ENCODE measurements at places on chromosomes 3 and 15. TPM values are rescaled to one million over a fixed set of nuclear protein-coding genes. Genes with fewer than 3 reads are reported as not detected.

DNA sequence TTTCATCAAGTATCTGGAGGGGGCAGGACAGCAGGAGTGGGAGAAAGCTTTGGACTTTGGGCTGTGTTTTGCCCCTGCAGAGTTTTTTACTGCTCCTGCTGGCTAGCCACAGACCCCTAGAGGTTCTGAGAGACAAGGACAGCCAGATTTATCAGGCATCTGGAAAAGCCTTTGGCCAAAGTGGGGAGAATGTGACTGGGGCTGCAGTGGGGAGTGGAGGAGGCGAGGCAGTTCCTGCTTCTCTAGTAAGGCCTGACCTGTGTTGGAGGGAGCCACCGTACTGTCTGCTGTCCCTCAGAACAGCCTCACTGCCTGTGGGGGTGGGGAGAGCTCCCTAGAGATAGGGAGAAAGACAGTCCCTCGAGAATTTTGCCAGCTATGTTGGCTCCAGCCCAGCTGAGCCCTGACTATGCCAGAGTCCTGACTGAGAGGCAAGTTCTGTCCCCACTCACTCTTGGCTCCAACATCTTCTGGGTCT is 2.2 kb downstream of the ALPK3 start:
- no peak for DNase-seq

DNA sequence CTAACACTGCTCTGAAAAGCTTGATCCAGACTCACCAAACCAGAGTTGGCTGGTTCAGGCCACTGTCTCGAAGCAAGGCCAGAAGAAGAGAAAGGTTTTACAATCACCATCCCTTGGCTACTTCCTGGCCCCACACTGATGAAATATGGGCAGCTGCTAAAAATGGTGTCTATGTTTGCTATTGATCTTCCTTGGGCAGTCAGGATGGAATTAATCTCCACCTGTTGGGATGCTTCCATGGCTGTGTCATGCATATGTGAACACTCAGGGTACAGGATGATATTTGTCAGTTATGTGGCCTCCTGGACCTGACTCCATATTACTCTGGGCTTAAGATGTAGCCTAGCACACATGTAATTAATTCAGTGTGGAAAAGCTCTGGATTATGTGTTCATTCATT is 61.9 kb downstream of the FRMD4B start:
- no peak for DNase-seq

GRCh38 chr3:98764472-98764884 is 1.3 kb downstream of the ST3GAL6 start:
- no peak for DNase-seq

DNA sequence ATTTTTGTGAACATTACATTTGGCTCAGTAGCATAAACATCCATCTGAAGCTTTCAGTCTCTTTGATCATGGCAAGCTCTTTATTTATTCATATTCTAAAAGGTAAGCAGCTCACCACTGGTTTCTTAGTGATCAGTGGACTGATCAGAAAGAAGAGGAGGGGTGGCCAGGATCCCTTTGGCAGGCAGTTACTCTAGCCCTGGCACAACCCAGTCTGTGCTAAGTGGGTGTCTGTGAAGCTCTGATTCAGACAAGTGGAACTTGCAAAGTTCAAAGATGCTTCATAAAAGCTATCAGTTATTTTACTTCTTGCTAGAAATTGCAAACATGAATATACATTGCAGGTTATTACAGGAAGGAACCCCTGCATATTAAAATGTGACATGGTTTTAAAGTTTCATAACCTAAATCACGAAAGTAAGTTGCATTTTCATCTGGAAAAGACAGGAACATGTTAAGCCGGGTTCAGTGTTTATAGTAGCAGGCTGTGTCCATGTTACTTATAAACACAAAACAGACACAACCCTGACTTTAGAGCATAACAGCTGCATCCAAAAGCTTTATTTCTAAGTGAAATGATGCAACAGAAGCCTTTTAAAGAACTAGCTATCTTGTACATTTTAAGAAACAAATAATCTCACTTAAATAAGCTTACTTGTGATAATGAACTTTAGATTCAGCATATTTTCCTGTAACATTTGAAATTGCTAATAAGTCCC is 785.3 kb downstream of the MCTP2 start:
- DNase-seq: no peak

DNA sequence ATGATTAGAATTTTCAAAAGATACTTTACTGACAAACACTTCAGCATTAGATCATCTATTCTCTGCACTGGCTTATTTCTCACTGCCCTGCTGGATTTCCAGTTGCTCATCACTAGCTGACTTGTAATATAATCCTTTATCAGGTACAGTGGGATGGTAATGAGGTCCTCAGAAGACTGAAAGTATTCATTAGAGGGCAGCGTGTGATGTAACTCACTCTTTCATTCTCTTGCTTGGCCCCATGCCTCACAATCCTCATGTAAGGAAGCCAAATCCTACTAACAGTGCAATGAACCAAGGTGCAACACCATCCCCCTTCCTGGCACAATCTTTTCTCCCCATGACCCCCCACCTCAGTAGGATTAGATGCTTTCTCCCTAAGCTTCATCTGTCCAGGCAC is 289.9 kb downstream of the CTNNB1 start:
- DNase-seq: no peak

DNA sequence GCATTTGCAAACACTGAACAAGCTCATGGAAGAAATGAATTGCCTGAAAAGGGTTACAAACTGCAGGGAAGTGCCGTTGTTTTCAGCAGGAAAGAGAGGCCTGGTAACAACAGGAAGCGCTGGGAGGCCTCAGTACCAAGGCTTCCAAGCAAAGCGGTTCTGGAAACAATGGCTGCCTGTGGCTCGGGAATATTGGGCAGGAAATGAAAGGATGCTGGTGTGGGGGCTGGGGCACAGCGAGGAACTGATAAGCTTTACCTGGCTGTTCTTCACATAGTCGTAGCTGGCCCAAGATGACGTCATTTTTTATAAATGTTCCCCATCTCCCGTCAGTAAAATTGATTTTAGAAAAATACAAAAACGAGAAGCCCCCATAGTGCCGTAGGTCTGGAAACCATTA is 55.9 kb downstream of the ARHGAP31 start:
- peak; percentile 30 for DNase-seq

- DNase-seq: no peak
Measured at GRCh38 chr3:69052472-69052898, 352 bp upstream of the TMF1 start.

DNA sequence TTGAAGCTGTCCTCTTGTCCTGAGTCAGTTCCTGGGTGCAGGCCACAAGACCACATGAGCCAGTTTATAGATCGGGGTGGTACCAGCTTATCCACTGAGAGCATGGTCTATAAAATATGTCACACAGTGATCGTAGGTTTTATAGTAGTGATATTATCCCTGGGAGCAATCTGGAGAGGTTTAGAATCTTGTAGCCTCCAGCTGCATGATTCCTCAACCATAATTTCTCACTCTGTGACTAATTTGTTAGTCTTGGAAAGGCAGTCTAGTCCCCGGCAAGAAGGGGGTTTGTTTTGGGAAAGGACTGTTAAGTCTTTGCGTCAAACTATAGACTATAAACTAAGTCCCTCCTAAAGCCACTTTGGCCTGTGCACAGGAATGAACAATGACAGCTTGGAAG is 693.0 kb upstream of the CADM2 start:
- DNase-seq: no peak

- DNase-seq: no peak
Measured at GRCh38 chr3:198030125-198030524, 70.1 kb downstream of the LMLN start.

GRCh38 chr15:52556524-52557273 is 12.1 kb downstream of the ARPP19 start:
- DNase-seq: no peak

- DNase-seq: no peak
Measured at GRCh38 chr3:188239035-188239434, 85.1 kb downstream of the LPP start.

DNA sequence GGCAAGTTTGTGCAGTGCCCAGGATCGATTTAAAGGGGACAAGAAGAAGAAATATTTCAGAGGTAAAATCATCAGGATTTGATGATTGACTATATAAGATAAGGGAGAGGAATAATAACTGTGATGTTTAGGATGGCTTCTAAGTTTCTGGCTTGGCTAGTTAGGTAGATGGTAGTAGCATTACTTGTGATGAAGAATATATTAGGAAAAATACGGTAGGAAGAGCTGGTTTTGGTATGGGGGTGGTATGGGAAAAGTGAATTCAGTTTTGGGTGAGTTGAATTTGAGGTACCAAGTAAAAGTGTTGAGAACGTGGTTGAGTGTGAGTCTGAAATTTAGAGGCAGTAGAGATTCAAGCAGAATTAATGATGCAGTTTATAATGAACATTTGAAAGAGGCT is 11.0 kb downstream of the CTDSPL2 start:
- no peak for DNase-seq

DNA sequence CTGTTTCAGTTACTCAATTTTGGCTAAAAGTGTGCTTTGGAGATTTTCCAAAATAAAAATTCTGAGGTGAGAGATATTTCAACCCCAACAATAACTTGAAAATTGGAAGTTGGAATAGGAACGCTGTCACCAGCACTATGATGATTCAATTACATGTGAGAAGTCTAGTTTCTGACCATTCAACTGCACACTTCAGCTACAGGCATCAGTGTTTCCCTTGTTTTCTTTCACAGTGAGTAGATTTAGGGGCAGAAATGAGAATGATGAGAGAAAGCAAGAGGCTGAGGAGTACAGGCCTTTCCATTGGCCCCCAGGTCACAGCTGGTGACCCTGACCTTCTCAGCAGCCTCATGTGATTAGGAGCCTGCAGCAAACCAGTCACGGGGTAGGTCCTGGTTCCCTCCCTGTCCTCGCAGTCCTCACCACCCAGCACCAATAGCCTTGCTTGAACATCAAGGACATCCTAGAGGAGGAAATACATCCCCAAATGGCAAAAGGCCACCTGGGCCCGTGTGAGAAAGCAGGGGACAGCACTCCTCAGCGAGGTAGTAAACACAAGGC is 10.0 kb upstream of the FILIP1L start:
- no peak for DNase-seq

DNA sequence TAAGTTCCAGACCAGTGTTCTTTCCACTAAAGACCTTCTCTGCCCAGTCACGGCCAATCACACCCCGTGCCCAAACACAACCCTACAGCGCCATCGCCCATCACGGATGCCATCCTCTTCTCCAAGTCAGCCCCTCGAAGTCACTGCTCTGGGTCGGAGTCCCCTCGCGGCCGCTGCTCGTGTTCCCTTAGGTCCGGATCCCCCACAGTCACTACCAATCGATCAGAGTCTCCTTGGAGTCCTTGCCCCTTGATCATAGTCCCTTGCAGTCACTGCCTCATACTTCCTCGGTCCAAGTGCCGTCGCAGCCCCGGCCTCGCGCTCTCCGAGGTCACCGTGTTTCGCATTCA is 461 bp downstream of the PCYT1A start:
- peak; percentile 28 for DNase-seq

GRCh38 chr15:35150361-35150760 is 65.3 kb upstream of the NANOGP8 start:
- DNase-seq: no peak

- peak; percentile 68 for DNase-seq
Measured at GRCh38 chr15:74038707-74039655, 43.4 kb downstream of the GOLGA6A start.

- no peak for DNase-seq
Measured at GRCh38 chr15:69272139-69272538, 26.6 kb upstream of the PAQR5 start.

- no peak for DNase-seq
Measured at GRCh38 chr3:46900007-46900292, 22.4 kb downstream of the PTH1R start.

DNA sequence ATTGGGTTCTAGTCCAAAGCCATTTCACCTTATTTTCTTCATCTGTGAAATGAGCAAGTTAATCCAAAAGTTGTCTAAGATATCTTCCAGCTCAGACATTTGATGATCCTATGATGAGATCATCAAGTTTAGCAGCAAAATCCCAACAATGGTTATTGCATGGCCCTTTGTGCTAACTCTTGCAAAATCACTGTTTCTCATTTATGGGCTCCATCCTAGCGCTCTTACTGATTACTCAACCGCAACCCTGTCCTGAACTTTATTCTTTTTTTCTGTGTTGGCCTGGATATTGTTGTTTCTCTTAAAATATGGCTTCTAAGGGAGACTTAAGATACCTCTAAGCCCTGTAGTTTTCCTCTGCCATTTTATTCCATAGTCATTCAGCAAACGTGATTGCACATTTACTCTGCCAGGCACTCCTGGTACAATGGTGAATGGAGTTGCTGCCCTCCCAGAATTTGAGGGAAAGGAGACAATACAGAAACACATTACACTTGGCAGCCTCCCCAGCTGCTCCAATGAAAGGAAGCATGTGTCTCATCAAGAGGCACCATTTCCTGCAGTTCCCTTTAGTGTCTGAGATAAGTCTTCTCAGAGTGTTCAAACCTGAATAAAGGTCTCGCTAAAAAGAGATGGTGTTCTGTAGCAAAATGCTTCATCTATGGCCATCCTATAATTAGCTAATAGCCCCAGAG is 4.4 kb downstream of the GXYLT2 start:
- DNase-seq: peak; percentile 86

- no peak for DNase-seq
Measured at GRCh38 chr3:197114007-197114406, 84.4 kb upstream of the MELTF start.

DNA sequence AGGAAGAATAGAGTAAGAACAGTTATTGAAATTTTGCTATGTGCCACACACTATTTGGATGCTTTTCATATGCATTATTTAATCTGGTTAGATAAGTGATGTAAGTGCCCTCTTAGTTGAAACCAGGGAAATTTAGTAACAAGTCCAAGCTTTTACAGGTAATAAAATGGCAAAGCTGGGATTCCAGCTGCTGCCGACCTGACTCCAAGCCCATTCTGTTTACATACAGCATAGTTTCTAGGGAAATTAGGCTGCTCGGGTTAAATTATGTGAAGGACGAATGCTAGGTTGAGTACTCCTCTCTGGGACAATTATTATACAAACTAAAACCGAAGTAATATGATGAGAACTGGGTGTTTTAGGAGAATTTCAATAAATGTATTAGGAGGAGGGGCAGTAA is 38.7 kb upstream of the FAH start:
- no peak for DNase-seq

DNA sequence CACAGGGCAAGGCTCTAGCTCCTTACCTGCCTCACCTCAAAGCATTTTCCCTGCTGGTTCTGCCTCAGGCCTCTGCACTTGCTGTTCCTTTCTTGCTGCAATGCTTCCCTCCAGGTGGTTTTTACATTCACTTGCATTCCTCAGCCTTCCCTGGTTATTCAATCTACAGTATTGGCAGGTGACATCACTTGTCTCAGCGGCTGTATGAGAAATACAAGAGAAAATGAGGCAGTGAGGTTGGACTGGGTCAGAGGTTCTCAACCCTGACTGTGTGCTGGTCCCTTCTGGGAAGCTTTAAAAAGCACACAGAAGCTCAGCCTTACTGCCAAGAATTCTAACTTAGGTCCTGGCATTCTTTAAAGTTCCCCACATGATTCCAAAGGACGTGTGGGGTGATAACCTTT is 26.7 kb downstream of the SIAH2 start:
- no peak for DNase-seq

The SATB1 gene
- 0.20 TPM for total RNA-seq

The CLDN16 gene
- not detected for total RNA-seq

The FANCD2OS gene
- not detected for total RNA-seq

The ATP8B4 gene
- 0.36 TPM for total RNA-seq

The C3orf52 gene
- total RNA-seq: 7.4 TPM

The ADAMTSL3 gene
- not detected for total RNA-seq

The CLRN1 gene
- total RNA-seq: not detected

The SLC9C1 gene
- not detected for total RNA-seq

The C3orf85 gene
- total RNA-seq: not detected

The HYPK gene
- total RNA-seq: 20.8 TPM

The ANKRD34C gene
- total RNA-seq: not detected

The HTR3D gene
- not detected for total RNA-seq

The SLC6A1 gene
- not detected for total RNA-seq

Measured in RPMI7951 (cell line).